Stimulated activated CD8-positive, alpha-beta memory T cell treated with anti-CD3 and anti-CD28 coated beads, Interleukin-7, amount 100 ng/mL, for 48 hours (primary cell): ENCODE measurements at places on chromosomes 5 and 9.

DNA sequence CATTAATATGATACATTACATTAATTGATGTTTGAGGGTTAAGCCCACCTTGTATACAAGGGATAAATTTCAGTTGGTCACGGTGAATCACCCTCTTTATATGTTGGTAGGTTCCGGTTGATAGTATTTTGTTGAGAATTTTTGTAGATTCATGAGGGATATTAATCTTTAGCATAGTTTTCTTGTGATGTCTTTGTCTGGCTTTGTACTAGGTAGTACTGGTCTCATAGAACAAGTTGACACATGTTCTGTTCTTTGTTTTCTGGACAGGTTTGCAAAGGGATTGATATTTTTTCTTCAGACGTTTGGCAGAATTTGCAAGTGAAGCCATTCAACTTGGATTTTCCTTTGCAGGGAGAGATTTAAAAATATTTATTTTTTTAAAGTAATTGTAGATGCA is 49.1 kb upstream of the CLK4 start:
- DNase-seq = no peak

GRCh38 chr5:104199771-104200170 is 637.2 kb upstream of the NUDT12 start:
- no peak for DNase-seq

GRCh38 chr5:71699751-71700150 is 19.3 kb upstream of the CARTPT start:
- DNase-seq = no peak

DNA sequence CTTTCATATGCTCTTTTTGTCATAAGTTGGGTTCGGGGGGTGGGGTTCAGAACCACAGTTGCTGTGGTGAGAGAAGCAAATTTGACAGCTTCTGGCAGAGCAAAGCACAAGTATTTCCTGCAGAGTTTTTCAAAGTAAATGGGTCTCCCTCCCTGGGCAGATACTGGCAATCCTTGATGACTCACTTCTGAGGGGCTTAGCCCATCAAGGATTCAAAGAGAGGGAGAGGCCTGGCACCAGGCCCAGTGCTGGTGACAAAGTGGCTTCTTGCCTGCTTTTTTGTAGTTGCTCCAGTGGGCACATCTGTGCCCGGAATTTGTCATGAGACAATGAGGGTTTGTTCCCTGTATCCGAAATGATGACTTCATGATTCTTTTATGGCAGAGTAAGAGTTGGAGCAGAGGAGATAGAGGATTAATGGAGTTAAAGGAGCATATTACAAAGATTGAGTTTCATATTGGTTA is 46.6 kb upstream of the TNC start:
- no peak for DNase-seq

GRCh38 chr9:134679616-134680392 is 38.2 kb downstream of the COL5A1 start:
- no peak for DNase-seq

- no peak for DNase-seq
Observed at GRCh38 chr5:170865622-170866021, 3.8 kb downstream of the RANBP17 start.

GRCh38 chr9:90985631-90986030 is 184.0 kb downstream of the SYK start:
- no peak for DNase-seq

DNA sequence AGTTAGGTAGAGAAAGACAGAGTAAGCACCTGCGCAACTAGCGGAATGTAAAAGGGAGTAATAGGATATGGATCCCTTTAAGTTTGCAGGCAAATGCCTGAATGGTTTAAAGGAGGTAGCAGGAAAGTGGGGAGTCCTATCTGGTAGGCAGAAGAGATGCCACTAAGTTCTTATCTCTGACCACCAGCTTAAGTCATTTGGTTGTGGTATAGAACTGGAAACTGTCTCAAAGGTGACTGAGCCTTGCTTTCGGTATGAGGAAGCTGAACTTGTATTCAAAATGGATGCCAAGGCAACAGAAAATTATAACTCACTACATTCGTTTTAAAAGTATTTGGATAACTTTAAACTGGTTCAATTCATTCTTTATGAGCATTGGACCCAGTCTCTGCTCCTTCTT is 475.6 kb downstream of the DMRTA1 start:
- no peak for DNase-seq

GRCh38 chr5:93272108-93272507 is 308.9 kb downstream of the NR2F1-AS1 start:
- DNase-seq = no peak

DNA sequence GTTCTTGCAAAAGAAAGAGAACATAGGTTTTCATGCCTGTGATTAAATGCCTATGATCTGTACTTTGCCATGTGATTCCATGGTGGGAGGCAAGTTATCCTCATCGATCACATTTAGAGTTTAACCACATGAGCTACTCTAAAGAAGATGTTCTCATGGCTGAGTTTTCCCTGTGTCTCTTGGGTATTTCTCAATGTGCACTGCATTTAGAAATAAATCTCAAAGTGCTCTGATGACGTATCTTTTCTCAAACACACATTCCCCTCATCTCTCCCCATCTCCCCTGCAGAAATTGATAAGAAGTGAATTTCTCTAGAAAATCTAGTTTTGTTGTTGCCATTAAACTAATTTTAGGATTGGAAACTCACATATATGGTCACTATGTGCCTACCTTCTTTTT is 282.2 kb downstream of the SEMA5A start:
- no peak for DNase-seq

GRCh38 chr5:172668594-172669071 is 27.6 kb downstream of the NEURL1B start:
- DNase-seq = no peak

DNA sequence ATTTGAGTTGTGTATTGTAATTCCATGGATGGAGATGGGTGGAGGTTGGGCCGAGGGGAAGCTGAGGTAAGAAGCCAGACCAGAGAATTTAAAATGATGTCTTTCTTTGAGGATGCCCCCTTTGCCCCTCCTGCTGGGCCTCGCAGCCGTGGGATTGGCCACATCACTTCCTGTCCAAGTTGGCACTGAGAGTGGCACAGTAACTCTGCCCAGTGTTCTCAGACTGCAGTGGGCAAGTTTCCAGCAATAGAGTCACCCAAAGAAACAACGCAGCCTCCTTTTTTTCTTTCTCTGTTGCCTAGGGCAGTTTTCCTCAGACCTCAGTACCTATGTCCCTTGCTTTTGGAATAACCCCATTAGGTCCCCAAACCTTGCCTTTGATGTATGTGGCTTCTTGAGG is 306.6 kb upstream of the DMRT1 start:
- DNase-seq = no peak

GRCh38 chr9:98552331-98552730 is 156.4 kb downstream of the GABBR2 start:
- no peak for DNase-seq
